ENCODE measurements at places on chromosomes 13 and 19. TPM values are rescaled to one million over a fixed set of nuclear protein-coding genes. Genes with fewer than 3 reads are reported as not detected.
A peak's percentile ranks its signal among the peaks of the same experiment; 100 is the strongest.

Gene ZNF442
- 6.3 TPM for total RNA-seq

DNA sequence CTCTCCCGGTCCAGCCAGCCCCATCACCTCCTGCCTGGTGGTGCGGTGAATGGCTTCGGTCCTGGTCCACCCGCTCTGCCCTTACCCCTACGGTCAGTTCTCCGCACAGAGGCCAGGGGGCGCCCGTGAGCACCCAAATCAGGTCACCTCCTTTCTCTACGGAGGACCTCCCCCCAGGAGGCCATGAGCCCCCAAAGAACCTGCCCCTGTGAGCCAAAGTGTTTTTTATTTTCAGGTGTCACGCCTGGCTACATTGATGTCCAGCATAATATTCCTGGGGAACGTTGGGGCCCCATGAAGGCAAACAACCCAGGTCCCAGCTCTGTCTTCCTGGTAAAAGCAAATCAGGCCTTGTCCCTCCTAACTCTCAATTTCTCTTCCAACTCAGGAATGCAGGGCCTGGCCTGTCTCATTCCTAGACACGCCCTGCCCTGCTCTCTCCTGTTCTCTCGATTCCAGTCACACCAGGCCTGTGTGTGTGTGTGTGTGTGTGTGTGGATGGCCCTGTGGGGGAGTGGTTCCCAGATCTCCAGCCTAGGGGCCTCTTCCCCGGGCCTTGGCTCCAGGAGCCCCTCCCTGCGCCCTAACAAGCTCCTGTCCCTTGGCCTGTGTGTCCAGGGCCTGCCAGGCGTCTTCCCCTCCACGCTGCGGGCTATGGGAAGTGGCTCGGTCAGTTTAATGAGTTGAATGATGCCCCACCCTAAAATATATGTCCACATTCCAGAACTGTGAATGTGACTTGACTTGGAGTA, 9.7 kb upstream of the GIPC1 start:
- H3K4me3 ChIP-seq, result no peak overlapping the region
- peak; percentile 83 for DNase-seq
- H3K36me3 ChIP-seq, result no peaks in the 10 kb centered on the region
- H3K4me1 ChIP-seq, result peaks cover 64% of the 10 kb centered on the region
- peak overlapping the region; percentile 86 for H3K27ac ChIP-seq

DNA sequence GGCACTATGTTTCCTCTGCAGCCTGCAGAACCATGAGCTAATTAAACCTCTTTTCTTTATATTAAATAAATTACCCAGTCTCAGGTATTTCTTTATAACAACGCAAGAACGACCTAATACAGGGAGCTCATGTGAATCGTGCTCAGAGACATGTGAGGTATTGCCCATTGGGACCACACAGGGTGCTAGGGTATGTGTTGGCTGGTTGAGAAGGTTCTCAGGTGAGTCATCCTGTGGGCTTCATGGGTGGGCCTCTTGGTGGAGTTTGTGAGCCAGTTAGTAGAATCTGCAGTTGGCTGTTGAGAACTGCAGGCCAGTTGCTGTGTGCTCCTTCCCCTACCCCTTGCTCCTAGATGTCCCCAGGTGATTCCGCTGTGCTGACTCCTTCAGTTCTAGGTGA, 163.0 kb downstream of the HS6ST3 start:
- no peaks in the 10 kb centered on the region for H3K4me1 ChIP-seq
- no peaks in the 10 kb centered on the region for H3K27me3 ChIP-seq
- no peak for DNase-seq
- H3K4me3 ChIP-seq, result no peak overlapping the region
- H3K27ac ChIP-seq, result no peak overlapping the region
- H3K36me3 ChIP-seq, result no peaks in the 10 kb centered on the region

GRCh38 chr19:34155686-34156085, 16.6 kb upstream of the LSM14A start:
- H3K4me1 ChIP-seq, result no peaks in the 10 kb centered on the region
- H3K27ac ChIP-seq, result no peak overlapping the region
- no peak overlapping the region for H3K4me3 ChIP-seq
- no peak for DNase-seq

DNA sequence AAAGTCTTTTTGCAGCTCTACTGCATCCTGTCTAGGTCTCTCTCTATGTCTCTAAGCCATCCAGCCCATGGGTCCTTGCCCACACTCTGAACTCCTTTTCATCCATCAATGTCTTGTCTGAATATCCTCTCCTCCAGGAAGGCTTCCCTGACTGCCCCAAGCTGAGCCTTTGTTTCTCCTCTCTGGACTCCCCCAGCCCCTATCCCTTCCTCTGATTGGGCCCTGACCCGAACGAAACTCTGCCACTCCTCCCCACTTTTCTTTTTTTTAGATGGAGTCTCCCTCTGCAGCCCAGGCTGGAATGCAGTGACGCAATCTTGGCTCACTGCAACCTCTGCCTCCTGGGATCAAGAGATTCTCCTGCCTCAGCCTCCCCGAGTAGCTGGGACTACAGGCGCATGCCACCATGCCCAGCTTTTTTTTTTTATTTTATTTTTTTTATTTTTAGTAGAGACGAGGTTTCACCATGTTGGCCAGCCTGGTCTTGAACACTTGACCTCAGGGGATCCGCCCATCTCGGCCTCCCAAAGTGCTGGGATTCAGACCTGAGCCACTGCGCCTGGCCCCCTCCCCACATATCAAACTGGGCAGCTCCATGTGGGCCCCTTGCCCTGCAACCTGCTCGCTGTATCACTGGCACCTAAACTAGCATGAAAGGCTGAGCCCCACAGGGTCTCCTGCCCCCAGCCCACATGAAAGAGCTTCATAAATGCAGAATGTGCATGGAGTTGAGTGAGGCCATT, 870 bp upstream of the UNC13A start:
- H3K27ac ChIP-seq, result no peak overlapping the region
- peaks cover 15% of the 10 kb centered on the region for H3K4me1 ChIP-seq
- no peaks in the 10 kb centered on the region for H3K36me3 ChIP-seq
- H3K4me3 ChIP-seq, result no peak overlapping the region
- no peak for DNase-seq
- H3K27me3 ChIP-seq, result peaks cover 27% of the 10 kb centered on the region

Gene PDX1
- not detected for total RNA-seq

Gene SYMPK
- total RNA-seq, result 43.9 TPM

Gene IL12RB1
- total RNA-seq, result 4.8 TPM

Gene LPAR2
- total RNA-seq, result 51.3 TPM

- DNase-seq, result no peak
- H3K36me3 ChIP-seq, result no peaks in the 10 kb centered on the region
- H3K27me3 ChIP-seq, result no peaks in the 10 kb centered on the region
- H3K4me1 ChIP-seq, result no peaks in the 10 kb centered on the region
- no peak overlapping the region for H3K4me3 ChIP-seq
- H3K27ac ChIP-seq, result no peak overlapping the region
These were observed 96.7 kb downstream of the CRYL1 start for GRCh38 chr13:20428666-20429644.

DNA sequence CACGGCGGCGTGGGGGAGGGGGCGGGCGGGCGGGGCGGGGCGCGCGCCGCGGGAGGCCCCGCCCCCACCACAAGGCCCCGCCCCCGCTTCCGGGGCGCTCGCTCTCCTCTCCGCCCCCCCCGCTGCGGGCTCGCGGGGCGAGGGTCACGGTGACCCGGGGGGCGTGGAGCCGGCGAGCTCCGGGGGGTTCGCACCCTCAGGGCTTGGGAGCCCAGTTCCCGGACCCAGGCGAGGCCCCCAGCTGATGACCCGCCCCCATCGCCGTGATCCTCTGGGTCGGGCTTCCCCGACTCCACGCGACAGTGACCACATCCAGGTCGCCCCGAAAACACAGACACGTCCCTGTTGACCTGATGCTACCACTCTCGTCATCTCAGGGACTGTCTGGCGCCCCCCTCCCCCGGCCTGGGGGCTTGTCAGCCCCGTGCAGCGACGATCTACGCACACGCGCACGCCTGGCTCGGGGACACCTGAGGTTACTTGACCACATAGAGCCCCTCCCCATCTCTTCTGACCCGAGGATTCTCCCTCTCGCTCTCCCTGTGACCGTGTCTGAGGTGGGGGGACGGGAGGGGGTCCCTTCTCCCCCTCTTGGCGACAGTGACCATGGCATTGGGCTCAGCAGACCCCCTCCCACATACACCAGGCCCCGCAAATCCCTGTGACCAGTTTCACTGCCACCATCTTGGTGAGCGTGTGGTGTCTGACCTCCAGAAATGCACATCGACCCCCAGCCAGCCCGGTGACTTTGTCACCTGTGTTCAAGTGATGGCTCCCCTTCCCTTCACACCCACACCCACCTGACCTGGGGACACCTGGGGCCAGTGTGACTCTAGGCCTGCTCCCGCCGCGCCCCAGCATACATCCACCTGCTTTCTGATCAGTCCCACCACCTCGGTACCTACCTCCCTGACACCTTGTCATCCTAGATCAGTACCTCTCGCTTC, 670 bp downstream of the MAP2K7 start:
- peak overlapping the region; percentile 90 for H3K27ac ChIP-seq
- peak; percentile 93 for DNase-seq
- H3K4me3 ChIP-seq, result peak overlapping the region; percentile 99
- peaks cover 15% of the 10 kb centered on the region for H3K36me3 ChIP-seq

- H3K4me3 ChIP-seq, result no peak overlapping the region
- no peak for DNase-seq
- no peaks in the 10 kb centered on the region for H3K36me3 ChIP-seq
- no peaks in the 10 kb centered on the region for H3K4me1 ChIP-seq
- no peaks in the 10 kb centered on the region for H3K27me3 ChIP-seq
These were observed 186.4 kb upstream of the KL start for GRCh38 chr13:32829676-32830335.

DNA sequence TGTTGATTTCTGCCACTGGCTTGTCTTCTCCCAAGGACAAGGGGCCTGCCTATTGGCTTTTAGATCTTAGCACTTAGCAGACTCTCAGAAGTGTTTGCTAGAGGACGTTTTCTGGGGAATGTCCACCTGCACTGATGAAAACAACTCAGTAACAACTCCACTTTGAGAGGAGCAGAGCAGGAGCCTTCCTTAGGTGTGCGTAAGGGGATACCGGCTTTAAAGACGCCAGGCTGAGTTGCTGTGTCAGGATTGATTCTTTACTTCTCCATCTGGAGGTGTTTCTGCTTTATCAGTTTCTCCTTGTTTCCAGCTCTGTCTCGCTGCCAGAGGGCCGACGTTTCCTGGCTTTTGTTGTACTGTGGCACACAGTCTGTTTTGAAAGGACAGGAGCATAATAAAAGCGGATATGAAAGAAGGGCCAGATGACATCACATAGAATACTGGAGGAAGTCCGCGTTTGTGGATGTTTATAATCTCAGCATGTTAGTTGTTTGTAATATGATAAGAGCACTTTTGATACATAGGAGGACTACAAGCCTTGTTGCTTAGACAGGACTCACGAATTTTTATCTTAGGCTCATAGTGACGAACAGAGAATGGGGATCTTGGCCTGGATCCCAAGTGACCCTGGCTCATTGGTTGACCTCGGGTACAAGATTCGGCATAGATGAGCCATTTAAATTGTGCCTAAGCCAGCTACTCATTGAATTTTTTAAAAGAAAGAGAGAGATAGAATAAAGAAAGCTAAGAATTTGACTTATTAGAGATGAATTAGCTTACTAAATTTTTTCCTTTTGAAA, 34.6 kb downstream of the COL4A2 start:
- peak overlapping the region; percentile 90 for H3K27ac ChIP-seq
- no peaks in the 10 kb centered on the region for H3K27me3 ChIP-seq
- H3K36me3 ChIP-seq, result no peaks in the 10 kb centered on the region
- no peak for DNase-seq
- H3K4me1 ChIP-seq, result peaks cover 52% of the 10 kb centered on the region

Gene CEACAM8
- 0.76 TPM for total RNA-seq

DNA sequence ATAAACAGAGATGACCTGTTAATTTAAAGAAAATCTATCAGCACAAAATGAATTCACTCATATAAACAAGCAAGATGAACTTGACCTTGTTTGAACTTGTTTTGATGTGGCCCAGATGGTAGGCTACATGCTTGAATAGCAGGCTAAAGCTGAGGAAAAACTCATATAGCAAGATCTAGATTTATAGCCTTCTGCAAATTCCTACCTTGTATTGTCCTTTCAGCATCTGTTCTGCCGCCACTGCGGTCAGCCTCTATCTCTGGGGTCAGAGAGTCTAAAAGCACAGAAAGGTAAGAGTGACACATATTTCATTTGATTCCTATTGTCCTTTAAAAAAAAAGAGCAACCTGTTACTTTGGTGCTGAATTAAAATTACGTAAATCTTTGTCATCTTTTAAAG, 392.1 kb downstream of the DACH1 start:
- H3K4me1 ChIP-seq, result peaks cover 6% of the 10 kb centered on the region
- H3K27me3 ChIP-seq, result no peaks in the 10 kb centered on the region
- no peaks in the 10 kb centered on the region for H3K36me3 ChIP-seq

Gene PSG11
- not detected for total RNA-seq

Gene KASH5
- total RNA-seq, result 1.0 TPM

Gene TMEM272
- 0.17 TPM for total RNA-seq

DNA sequence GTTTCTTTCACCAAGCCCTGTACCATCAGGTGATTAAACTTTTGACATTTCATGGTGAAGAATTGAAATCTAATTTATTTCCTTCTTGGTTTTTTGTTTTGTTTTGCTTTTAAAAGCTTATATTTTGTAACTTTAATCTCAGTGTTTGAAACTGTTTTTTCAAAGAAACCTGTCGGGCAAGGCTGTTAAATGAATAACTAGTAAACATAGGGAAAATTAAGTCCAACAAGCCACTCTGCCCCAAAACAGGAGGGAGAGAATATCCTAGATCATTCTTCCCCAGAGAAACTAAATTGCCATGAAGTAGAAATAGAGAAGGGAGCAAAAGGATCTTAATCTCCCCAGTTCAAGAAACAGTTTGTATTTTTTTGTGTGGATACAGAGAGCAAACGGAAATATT, 98.2 kb downstream of the FREM2 start:
- peak overlapping the region; percentile 15 for H3K4me3 ChIP-seq
- no peaks in the 10 kb centered on the region for H3K27me3 ChIP-seq
- no peak overlapping the region for H3K27ac ChIP-seq
- no peaks in the 10 kb centered on the region for H3K36me3 ChIP-seq
- H3K4me1 ChIP-seq, result no peaks in the 10 kb centered on the region
- DNase-seq, result no peak

- H3K4me3 ChIP-seq, result no peak overlapping the region
- no peaks in the 10 kb centered on the region for H3K36me3 ChIP-seq
These were observed 64.2 kb upstream of the UQCRFS1 start for GRCh38 chr19:29277102-29277501.

Gene PCDH8
- total RNA-seq, result not detected

Gene SLC1A6
- total RNA-seq, result not detected

- no peak overlapping the region for H3K27ac ChIP-seq
- DNase-seq, result no peak
- H3K4me1 ChIP-seq, result no peaks in the 10 kb centered on the region
These were observed 575.6 kb downstream of the DIAPH3 start for GRCh38 chr13:59587971-59588716.

Gene CILP2
- 0.14 TPM for total RNA-seq

GRCh38 chr13:113955235-113955634, 18.6 kb downstream of the C13orf46 start:
- no peaks in the 10 kb centered on the region for H3K36me3 ChIP-seq
- no peak for DNase-seq
- no peaks in the 10 kb centered on the region for H3K27me3 ChIP-seq
- no peak overlapping the region for H3K4me3 ChIP-seq
- H3K4me1 ChIP-seq, result peaks cover 13% of the 10 kb centered on the region

All from upper lobe of left lung (tissue), 6 donors.